ENCODE measurements at places on chromosomes 1 and 21.

DNA sequence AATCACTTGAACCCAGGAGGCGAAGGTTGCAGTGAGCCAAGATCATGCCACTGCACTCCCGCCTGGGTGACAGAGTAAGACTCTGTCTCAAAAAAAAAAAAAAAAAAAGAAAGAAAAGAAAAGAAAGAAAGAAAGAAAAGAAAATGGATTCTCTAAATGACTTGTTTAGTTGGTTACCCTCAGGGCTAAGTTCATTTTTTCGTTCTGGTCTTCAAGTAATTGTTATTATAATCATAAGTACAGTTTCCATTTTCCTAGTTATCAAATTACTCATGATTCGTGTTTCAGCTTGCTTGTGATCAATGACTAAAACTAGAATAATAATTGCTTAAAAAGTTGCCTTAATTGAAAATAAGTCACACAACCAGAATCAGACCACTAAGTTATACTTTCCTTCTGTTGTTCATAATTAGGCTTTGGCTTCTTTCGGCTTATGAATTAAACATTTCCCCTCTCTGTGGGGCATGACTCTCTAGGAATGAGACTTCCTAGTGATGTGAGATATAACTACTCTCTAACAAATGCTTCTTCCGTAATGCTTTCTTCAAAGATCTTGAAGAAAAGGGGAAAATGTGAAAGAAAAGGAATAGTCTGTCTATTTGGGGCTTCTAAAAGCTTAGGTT, 9.6 kb upstream of the RLF start:
- no peak for DNase-seq

DNA sequence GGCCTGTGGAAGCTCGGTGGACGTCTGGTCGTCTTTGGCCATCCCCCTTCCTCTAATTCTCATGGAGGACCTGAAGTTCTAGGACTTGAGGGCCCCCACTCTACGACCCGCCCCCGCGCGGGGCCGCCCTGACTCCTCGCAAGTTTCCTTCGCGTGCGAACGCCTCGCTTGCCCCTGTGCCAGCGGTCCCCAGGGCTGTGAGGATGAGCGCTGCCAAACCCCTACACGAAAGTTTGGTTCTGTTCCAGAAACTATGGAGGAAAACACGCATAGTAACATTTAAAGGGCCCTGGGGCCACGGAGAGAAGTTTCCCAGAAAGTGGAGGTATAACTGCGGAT, 304 bp upstream of the GNG12 start:
- no peak for DNase-seq

- no peak for DNase-seq
Observed at GRCh38 chr1:91651661-91652071, 151.0 kb downstream of the CDC7 start.

DNA sequence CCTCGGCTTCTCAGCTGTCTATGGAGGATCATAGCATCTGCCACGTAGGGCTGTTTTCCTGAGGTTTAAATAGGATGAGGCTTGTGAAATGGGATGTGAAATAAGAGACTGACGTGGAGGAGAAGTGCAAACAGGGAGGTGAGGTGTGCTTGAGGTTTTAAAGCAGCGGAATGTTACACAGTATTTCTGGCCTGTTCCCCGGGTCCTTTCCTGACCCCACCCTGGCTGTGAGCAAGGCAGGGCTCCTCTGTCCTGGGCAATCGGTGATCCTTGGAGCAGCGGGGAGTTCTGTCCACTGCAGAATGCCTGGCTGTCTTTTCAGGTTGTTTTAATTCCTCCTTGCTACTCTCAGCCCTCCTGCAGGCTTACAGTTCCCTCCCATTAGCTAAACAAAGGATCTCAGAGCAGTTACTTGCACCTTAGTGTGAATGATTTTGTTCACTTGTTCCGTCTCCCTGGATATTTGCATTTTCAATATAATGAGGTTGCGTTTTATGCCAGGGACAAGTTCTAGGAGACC, 38.6 kb downstream of the LHX4 start:
- no peak for DNase-seq

GRCh38 chr1:234330843-234331215, 42.4 kb upstream of the COA6 start:
- no peak for DNase-seq

- DNase-seq = no peak
Observed at GRCh38 chr1:93734999-93735398, 53.4 kb upstream of the BCAR3 start.

DNA sequence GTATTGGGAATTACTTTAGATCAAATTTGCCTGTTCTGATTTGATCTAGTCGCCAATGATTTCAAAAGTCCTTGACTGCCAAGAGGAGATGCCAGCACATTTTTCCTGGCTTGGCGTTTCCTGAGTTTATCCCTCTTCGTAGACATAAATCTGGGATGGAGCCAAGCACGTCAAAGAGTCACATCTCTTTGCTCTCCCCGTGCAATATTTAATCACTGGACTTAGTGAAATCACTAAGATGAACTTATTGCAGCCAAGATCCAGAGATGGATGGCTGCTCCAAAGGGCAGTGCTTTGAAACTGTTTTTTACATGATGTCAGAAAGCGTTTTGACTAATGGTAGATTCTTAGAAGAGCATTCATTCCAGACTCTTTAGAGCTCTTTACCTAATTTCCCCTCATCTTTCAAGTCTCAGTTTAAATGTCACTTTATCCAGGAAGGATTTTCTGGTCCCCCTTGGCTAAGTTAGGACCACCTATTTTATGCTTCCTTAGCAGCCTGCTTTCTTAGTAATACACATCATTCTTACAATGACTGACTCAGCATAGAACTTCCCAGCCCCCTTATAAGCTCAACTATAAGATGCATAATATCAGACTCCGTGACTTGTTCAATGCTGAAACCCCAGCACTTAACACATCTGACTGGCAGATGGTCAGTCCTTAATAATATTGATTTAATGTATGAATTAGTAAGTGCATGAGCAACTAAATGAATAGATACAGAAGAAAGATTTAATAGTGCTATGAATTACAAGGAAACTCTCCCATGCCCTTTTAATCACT, 94.4 kb upstream of the GREM2 start:
- no peak for DNase-seq

GRCh38 chr1:2294033-2294724, 66.1 kb downstream of the SKI start:
- DNase-seq = no peak

GRCh38 chr1:183956559-183957188, 80.9 kb downstream of the COLGALT2 start:
- no peak for DNase-seq

DNA sequence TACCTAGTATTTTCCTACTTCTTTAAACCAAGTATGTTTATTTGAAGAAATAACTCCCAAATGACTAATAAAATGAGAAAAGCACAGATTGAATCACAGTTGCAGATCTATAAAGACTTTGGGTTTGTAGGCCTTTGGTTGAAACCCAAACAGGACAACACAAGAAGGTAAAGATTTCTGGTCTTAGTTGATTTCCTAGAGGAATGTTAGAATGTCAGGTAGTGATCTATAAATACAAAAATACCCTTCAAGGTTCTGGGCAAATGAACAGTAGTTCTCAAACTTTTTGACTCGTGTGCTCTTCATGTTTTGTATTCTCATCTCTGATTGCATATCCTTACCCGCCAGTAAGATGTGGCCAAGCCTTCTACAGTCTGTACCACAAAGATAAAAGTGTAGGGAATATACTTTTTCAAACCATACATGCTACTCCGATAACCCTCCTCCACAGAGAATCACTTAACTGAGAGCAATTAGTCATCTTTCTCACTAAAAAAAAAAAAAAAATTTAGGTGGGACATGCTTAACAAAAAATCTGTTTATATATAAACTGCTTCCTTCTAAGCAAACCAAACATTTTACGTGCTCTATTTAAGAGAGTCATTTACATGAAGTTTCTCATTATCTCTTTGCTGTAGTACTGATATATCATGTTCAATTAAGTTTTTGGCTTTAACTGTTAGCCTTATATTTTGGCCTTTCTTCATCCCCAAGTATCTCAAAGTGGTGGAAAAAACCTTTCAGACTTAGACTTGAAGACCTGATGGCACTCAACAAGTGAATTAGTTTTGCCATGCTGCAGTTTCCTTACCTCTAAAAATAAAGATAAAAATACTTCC, 36.0 kb downstream of the CNIH4 start:
- DNase-seq = no peak
